ENCODE measurements at places on chromosomes 2 and 18. TPM values are rescaled to one million over a fixed set of nuclear protein-coding genes. Genes with fewer than 3 reads are reported as not detected.

Gene TUBB8B
- total RNA-seq = not detected

Gene ATOH8
- total RNA-seq = 3.8 TPM

Gene SKOR2
- total RNA-seq = not detected

Gene ALPP
- total RNA-seq = 7.3 TPM

Gene PSMA8
- not detected for total RNA-seq
